ENCODE measurements at places on chromosomes 13 and 19. TPM values are rescaled to one million over a fixed set of nuclear protein-coding genes. Genes with fewer than 3 reads are reported as not detected.

DNA sequence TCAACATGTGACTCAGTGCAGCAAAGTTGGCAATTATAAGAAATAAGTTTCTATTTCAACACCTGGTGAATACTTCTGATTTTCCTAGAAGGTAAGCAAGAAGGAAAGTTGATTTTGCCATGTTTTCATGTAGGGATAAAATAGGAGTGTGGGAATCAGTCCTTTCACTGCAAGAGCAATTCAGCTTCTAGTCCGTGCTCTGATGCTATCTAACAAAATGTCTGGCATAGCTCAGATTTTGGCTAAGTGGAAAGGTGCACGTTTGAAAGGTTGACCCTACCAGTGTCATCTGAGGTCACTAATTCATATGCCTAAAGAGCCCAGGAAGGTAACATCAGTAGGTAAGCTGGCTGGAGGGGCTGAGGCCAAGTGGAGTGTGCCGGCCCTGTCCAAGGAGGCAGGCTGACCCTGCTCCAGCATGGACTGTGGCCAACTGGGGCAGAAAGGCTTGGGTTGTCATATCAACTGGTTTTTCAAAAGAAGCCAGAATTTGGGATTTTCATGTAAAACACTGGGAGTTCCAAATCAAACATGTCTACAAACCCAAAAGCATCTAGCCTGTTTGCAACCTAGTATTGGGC, 38.9 kb upstream of the MEDAG start:
- no peak for DNase-seq

The PDX1 gene
- not detected for total RNA-seq

DNA sequence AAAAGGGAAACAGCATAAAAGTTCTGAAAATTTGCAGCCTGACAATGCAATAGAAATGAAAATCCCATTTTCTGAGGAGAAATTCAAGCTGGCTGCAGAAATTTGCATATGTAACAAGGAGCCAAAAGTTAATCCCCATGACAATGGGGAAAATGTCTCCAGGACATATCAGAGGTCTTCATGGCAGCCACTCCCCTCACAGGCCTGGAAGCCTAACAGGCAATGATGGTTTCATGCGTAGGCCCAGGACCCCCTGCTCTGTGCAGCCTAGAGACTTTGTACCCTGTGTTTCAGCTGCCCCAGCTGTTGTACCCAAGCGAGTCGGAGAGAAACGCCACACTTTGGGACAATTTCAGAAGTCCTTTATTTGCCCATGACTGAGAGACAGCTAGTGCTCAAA, 701.3 kb upstream of the KLHL1 start:
- no peak for DNase-seq

The EFNB2 gene
- total RNA-seq: 23.1 TPM

- DNase-seq: no peak
These were observed 39.3 kb upstream of the SPART start for GRCh38 chr13:36385489-36385888.

The SERP2 gene
- total RNA-seq: 6.4 TPM
